ENCODE measurements at places on chromosomes 4 and X.

- H3K27ac ChIP-seq, result no peak overlapping the region
- no peak for DNase-seq
- H3K4me3 ChIP-seq, result no peak overlapping the region
- no peaks in the 10 kb centered on the region for H3K4me1 ChIP-seq
Observed at GRCh38 chr4:91035276-91035675, 908.1 kb downstream of the CCSER1 start.

GRCh38 chr4:72888331-72888730 lies 181.2 kb downstream of the COX18 start:
- no peak overlapping the region for H3K27ac ChIP-seq
- no peaks in the 10 kb centered on the region for H3K27me3 ChIP-seq
- no peak overlapping the region for H3K4me3 ChIP-seq
- DNase-seq, result no peak
- H3K4me1 ChIP-seq, result no peaks in the 10 kb centered on the region

DNA sequence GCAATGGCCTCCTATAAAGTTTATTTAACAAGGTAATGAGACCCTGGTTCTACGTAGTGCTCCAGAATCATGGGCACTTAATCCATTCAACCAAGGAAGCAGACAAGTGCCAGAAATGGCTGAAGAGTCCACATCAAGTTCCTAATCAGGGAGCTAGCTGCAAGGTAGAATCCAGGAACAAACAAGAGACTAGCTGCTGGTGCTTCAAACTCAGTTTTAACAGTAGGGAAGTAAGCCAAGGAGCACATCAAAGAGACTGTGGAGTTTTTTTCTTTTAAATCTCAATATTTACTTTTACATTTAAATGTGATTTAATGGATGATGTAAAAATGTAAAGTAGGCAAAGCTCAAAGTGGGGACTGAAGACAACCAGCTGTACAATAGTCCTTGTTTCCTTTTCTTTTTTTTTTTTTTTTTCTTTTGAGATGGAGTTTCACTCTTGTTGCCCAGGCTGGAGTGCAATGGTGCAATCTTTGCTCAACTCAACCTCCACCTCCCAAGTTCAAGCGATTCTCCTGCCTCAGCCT lies 630.4 kb downstream of the CCSER1 start:
- no peaks in the 10 kb centered on the region for H3K36me3 ChIP-seq
- H3K27ac ChIP-seq, result no peak overlapping the region
- H3K27me3 ChIP-seq, result no peaks in the 10 kb centered on the region
- DNase-seq, result no peak
- H3K4me1 ChIP-seq, result no peaks in the 10 kb centered on the region

- H3K27me3 ChIP-seq, result no peaks in the 10 kb centered on the region
- DNase-seq, result peak; percentile 63
- H3K4me1 ChIP-seq, result peaks cover 5% of the 10 kb centered on the region
- no peak overlapping the region for H3K27ac ChIP-seq
Observed at GRCh38 chr4:26028793-26029567, 115.0 kb downstream of the SMIM20 start.

- no peaks in the 10 kb centered on the region for H3K27me3 ChIP-seq
- H3K27ac ChIP-seq, result no peak overlapping the region
- DNase-seq, result no peak
- no peak overlapping the region for H3K4me3 ChIP-seq
- H3K36me3 ChIP-seq, result no peaks in the 10 kb centered on the region
Observed at GRCh38 chr4:78570117-78570516, 18.5 kb downstream of the ANXA3 start.

Measured in colonic mucosa (tissue), 4 donors.